ENCODE measurements at places on chromosomes 2 and 18.

DNA sequence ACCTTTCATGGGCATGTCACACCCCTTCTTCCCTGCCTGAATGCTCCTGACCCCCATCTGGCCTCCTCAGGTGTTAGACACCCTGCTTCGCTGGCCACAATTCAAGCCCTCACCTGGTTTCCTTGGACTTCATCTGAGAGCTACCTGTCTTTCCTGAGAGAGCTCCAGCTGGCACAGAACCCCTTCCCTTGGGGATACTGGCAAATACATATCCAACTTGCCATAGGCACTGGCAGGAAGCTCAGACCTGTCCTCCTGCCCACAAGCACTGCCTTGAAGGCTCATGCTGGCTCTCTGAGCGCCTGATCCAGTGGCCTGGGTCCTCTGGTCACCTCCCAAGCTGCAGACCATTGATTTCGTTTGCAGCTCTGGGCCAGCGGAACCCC lies 74.1 kb upstream of the MAP4K3 start:
- no peak for DNase-seq

DNA sequence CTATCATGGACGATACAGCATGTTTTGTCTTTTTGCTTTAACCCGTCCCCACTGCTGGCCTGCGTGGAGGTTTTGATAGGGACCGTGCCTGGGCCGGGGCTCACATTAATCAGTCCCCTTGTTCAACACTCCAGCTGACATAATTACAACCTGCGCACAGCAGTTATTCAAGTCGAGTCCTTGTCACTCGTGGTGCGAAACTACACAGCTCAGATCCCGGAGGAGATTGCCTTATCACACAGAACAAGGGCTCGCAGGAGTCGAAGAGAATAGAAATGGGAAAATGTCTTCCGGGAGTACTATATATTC lies 304.4 kb downstream of the ZNF407 start:
- no peak for DNase-seq

- no peak for DNase-seq
Observed at GRCh38 chr2:187574969-187575750, 20.9 kb upstream of the TFPI start.

DNA sequence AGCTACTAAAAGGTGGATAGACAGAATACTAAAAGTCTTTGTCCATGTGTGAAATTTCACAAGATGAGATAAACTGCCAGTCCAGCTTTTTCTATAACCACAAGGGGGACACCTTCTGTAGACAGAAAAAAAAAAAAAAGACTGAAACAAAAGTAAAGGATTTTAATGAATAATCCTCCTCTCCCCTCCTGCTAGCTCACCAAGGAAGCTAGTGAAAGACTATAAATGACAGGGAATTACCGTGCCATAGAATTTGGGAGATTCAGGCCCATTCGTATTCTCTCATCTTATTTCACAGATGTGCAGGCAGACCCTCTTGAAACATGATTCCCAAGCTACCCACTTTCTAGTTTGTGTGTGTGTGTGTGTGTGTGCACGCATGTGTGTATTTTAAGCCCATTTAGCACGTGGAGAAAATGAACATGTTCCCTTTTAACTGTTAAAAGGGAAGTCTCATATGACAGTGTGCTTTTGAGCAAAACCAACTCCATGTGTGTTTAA lies 36.3 kb upstream of the SLC8A1 start:
- no peak for DNase-seq

GRCh38 chr2:184680825-184681224 lies 82.5 kb downstream of the ZNF804A start:
- no peak for DNase-seq

DNA sequence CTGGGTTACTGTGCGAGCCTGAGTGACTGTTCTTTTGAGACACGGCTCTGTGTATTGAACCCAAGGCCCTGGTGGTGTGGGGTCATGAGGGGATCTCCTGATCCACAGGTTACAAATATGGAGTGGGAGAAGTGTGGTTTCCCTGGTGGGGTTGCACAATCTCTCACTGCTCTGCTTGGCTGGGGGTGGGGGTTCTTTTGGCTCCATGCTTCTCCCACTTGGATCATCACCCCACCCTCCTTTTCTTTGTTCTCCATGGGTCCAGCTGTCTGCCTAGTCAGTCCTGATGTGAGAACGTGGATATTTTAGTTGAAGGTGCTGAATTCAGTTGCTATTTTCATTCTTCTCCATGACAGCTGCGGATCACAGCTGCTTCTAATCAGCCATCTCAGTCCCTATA lies 37.8 kb downstream of the AGPS start:
- DNase-seq: no peak

- DNase-seq: no peak
Observed at GRCh38 chr2:105609746-105610402, 134.8 kb upstream of the NCK2 start.

GRCh38 chr2:104952976-104953375 lies 84.9 kb upstream of the MRPS9 start:
- no peak for DNase-seq

DNA sequence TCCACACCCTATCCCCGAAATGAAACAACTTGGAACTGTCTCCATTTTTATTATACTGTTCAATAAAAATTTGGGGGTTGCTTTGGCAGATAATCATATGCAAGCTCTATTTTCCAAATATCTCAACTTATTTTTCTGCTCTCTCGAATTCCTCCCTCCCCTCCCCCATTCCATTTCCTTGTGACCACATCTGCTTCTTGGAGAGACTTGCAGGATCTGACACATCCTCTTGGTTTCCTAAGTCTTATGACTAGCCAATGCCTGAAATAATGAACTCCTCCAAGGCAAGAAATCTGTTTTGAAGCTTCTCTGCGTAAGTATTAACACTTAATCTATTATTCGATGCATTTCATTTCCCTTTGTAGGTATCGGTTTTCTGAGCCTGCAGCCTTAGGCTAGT lies 16.1 kb downstream of the TGIF1 start:
- DNase-seq: no peak

DNA sequence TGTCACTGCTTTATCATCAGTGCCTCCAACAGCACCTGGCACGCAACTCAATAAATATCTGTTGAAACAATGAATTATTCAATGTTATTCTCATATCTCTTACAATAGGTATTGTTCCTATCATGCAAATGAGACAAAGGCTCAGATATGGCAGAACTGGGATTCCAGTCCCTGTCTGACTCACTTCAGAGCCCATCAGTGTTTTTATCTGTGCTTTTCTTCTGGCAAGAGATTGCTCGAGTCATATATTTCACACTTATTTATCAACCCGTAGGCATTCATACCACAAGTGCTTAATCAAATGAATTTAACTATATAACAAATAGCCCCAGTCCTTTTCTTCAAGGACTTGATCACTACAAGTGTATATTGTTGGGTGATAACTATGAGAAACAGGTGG lies 76.4 kb upstream of the TSPYL6 start:
- no peak for DNase-seq

GRCh38 chr18:50399582-50399981 lies 24.7 kb downstream of the SKA1 start:
- DNase-seq: no peak

- DNase-seq: no peak
Observed at GRCh38 chr18:26181343-26181826, 44.9 kb upstream of the TAF4B start.

DNA sequence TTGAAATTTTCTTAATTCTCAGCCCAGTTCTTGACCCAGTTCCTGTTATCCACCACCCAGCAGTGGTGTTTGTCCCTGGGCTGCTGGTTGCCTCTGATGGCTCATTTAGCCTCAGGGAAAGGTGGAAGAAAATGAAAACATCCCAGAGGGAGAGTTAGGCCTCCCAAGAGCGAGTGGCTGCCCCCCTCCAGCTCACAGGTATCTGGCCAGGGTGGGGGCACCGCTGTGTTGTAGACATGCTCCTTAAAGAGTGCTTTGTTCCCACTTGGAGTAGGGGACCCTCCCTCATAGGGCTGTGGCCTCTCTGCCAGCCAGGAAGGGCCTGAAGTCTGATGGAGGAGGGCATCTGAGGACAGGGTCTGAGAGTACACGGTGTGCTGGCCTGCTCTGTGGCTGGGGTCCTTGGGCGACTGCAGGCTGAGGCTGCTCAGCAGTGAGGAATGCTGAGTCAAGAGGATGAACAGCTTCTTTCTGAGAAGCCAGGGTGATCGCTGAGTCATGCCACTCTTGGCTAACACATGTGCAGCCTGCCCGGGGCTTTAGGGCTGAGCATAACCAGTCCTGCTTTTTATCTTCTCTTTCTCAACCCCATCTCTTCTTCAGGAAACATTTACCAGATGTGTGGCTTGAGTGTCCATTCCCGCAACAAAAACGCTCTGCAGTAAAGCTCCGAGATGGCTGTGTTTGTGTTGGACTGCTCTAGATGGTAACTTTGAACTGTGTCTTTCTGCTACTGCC lies 72.3 kb downstream of the IL1R2 start:
- DNase-seq: peak; percentile 86

DNA sequence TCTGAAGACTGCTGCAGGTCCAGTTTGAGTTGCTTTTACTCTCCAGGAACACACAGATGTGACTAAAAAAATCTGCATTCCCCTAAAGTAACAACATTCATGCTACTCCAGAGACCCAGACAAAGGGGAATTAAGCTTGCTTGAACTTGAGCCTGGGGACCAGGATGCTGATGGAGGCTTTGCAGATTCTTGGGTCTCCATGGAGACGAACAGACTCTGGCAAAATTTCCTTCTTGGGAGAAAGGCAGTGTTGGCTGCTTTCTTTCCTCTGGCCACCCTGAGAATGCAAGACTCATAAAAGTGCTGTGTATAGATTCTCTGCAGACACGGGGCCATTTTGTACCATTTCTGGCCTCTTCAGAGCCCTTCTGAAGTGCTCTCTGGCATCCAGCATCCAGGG lies 112.0 kb downstream of the ACTR3 start:
- DNase-seq: no peak

- no peak for DNase-seq
Observed at GRCh38 chr2:84924173-84925106, 19.0 kb downstream of the TMSB10 start.

GRCh38 chr18:77131100-77131651 lies 1.4 kb downstream of the MBP start:
- DNase-seq: no peak

GRCh38 chr18:79542213-79542612 lies 137.4 kb upstream of the CTDP1 start:
- DNase-seq: no peak

- DNase-seq: no peak
Observed at GRCh38 chr2:127612111-127612822, 33.7 kb upstream of the GPR17 start.

GRCh38 chr18:56696966-56697365 lies 45.8 kb downstream of the WDR7 start:
- DNase-seq: no peak

- no peak for DNase-seq
Observed at GRCh38 chr2:234411793-234412192, 85.1 kb downstream of the ARL4C start.

DNA sequence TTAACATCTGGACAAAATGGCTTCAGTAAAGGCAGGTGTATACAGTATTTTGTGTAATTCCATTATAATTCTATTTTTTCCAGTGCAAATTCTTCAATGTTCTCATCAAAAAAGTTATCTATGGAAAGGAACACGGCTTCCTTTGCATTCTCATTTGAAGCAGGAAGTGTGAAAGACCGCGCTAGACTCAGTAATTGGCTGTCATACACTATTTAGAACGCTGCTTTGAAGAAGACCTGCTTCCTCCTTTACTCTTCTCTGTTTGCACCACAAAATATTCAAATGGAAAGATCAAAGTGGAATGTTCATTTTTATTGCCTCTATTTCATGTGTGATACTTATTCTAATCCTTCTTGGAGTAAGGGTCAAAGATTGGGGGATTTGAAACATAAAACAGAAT lies 883.7 kb downstream of the TSN start:
- DNase-seq: no peak

- DNase-seq: no peak
Observed at GRCh38 chr2:108923736-108924579, 65.1 kb downstream of the EDAR start.

GRCh38 chr2:43201016-43201415 lies 25.4 kb downstream of the ZFP36L2 start:
- no peak for DNase-seq

DNA sequence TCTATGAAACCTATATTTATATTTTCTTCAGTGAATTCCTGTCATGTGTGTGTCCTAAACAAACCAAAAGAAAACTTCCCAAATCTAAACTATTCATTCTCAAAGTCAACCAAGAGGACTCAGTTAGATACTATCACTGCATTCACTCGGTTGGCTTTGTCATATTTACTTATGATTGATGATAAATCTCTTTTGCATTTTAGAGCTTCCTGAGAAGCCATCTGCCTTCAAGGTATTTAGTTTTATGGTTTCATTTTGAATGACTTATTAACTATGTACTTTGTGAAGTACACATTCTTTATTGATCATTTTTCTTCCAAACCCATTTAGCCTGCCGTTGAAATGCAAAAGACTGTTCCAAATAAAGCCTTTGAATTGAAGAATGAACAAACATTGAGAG lies 36.2 kb downstream of the ANKRD30B start:
- DNase-seq: no peak

- no peak for DNase-seq
Observed at GRCh38 chr2:232539298-232540231, at the start of gene CHRNG. Gene CHRNG (plus strand): TSS chr2:232539692. CDS start chr2:232539748, 56 bp downstream.

DNA sequence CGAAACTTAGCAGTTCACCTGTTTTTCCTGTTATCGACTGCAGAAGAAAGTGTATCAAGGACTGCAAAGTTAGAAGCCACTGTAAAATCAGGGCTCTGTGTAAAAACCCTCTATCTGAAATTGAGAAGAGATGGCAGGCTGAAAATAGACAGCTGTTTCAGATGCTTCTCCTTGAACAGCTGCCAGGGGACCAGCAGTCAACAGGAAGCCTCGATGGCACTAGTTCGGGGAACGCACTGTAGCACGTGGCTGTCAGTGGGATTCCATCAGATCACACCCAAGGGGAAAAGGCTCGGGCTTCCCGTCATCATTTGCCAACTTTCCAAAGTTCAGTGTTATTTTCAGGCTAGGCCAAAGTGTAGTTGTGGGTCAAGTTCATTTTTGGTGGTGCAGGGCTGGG lies 316.9 kb downstream of the TXNL1 start:
- no peak for DNase-seq

DNA sequence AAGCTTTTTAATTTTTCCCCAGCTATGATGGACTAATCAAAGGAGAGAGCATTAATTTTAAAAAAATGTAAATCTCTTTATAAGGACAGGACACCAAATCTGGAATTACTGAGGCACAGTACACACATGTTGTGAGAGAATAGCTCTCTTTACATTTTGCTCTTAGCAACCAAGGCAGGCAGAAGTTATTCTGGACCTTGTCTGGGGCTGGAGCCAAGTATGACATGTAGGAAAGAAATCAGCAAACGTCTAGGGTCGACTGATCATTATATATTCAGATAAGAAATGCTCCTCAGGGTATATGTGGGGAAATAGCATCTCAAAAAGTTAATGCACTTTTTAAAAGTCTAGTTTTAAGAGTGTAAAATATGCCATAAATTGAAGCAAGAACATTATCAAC lies 1330.0 kb upstream of the CELF4 start:
- DNase-seq: no peak

DNA sequence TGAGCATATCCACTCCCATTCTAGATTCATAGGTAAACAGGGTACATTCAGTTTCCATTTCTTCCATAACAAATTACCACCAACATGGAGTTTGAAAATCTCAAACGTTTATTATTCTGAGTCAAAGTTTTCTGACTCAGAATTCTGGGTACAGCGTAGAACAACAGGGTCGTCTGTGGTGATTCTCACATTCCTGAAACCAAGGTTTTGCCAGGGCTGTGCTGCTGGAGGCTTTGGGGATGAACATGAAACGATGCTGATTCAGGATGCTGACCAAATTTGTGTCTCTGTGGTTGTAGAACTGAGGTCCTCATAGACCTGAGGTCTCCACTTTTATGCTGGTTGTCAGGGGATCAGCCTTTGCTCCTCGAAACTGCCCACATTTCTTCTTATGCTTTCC lies 255.7 kb downstream of the DSEL start:
- no peak for DNase-seq

All from HS-5 (cell line).